Stimulated activated CD4-positive, alpha-beta T cell treated with anti-CD3 and anti-CD28 coated beads, Interleukin-12 subunit alpha, Interleukin-12 subunit beta, amount 100 ng/mL, for 24 hours (primary cell): ENCODE measurements at places on chromosomes 4 and X.

DNA sequence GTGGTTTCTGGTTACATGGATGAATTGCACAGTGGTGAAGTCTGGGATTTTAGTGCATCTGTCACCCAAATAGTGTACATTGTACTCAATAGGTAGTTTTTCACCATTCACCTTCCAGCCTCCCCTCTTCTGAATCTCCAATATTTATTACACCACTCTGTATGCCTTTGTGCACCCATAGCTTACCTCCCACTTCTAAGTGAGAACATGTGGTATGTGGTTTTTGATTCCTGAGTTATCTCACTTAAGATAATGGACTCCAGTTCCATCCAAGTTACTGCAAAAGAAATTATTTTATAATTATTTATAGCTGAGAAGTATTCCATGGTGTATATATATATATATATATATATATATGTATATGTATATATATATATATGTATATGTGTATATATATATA lies 155.8 kb downstream of the HHIP start:
- DNase-seq: no peak

DNA sequence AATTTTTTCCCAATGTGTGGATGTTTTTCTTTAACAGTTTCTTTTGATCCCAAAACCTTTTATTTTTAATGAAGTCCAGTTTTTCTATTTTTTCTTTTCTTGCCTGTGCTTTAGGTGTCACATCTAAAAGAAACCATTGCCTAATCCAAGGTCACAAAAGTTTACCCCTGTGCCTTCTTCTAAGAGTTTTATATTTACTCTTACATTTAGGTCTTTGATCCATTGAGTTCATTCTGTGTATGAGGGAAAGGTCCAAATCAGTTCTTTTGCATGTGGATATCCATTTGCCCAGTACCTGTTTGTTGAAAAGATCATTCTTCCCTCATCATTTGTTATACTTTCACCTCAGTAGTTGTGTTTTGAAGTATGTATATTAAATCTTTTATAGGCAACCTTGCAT lies 13.0 kb downstream of the LRP2BP start:
- no peak for DNase-seq

GRCh38 chr4:87979810-87980209 lies 4.3 kb downstream of the SPP1 start:
- DNase-seq: no peak

GRCh38 chr4:133801883-133802282 lies 399.7 kb downstream of the PABPC4L start:
- no peak for DNase-seq

- DNase-seq: no peak
Measured at GRCh38 chrX:129983575-129984110, 1.2 kb downstream of the BCORL1 start.

DNA sequence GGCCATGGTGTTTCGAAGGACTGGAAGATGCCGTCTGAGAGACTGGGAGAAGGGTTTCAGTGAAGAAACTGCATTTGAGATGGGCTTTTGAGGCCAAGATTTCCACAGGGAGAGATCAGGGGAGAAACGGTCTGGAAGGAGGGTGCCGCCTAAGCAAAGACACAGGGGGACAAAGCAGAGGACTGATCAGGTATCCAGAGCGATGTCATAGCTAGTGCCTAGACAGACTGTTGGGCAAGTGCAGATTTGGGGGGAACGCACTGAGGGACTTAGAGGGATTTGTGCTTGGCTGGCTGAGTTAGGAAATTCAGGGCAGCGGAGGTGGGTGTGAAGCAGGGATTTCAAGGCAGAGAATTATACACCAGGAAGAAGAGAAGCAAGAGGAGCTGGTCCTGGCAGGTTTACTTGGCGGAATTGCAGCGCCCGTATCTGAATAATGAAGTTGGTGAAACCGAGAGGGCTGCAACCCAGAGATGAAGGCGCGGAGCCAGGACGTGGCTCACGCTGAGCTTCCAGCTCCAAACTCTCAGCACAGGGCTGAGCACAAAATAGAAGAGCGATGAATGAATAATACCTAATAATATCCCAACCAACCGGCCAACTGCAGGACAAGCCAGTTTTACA lies 106.9 kb downstream of the MAML3 start:
- DNase-seq: no peak

DNA sequence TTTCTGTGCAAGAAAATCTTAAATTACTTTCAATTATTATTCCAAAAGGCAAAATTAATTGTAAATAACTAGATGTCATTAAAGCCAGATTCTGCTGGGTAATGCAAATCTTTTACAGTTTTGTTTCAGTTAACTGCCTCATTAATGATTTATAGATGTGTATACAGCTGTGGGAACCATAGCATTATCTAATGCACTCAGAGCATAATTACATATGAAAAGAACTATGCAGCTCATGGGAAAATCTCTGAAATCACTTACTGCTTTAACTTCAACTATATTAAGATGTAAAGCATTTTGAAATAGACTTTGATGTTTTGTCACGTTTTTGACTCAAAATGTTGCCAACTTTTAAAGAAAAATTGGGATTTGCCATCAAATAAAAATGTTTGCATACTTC lies 630.3 kb upstream of the KLHL4 start:
- DNase-seq: no peak

DNA sequence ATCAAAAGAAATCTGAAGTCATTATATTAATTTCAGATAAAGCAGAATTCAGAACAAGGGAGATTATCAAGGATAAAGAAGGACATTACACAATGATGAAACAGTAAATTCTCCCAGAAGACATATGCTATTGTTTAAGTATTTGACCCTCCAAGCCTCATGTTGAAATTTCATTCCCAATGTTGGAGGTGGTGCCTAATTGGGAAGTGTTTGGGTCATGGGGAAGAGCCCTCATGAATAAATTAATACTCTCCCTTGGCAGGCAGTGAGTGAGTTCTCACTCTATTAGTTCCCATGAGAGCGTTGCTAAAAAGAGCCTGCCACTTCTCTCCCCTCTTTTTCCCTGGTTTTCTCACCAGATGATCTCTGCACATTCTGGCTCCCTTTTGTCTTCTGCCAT lies 249.9 kb upstream of the GRIA3 start:
- no peak for DNase-seq

DNA sequence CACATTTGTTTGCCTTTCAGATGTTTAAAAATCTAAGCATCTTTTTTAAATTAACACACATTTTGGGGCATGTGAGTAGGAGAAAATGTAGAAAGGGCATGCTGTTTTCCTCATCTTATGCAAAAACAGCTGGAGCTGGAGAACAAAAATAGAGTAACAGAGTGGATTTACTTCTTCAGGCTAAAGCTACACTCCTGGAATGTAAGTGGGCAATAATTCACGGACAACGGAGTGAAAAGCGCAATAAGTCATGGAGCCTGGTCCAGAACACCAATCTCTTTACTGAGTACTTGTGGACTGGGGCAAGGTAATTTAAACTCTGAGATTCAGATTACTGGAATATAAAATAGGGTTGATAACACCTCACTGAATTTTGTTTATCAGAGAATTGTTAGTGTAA lies 1018.8 kb upstream of the HS3ST1 start:
- no peak for DNase-seq

GRCh38 chr4:164700471-164700870 lies 53.5 kb upstream of the SMIM31 start:
- no peak for DNase-seq

DNA sequence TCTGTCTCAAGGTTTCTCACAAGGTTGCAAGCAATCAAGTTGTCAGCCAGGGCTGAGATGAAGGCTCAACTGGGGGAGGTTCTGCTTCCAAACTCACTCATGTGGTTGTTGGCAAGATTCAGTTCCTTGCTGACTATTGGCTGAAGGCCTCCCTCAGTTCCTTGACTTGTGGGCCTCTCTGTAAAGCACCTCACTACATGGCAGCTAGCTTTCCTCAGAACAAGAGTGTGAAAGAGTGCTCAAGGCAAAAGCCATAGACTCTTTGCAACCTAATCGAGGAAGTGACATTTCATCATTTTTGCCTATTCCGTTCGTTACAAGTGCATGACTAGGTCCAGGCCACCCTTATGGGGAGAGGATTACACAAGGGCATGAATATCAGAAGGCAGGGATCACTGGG lies 52.0 kb downstream of the CXorf58 start:
- DNase-seq: no peak

DNA sequence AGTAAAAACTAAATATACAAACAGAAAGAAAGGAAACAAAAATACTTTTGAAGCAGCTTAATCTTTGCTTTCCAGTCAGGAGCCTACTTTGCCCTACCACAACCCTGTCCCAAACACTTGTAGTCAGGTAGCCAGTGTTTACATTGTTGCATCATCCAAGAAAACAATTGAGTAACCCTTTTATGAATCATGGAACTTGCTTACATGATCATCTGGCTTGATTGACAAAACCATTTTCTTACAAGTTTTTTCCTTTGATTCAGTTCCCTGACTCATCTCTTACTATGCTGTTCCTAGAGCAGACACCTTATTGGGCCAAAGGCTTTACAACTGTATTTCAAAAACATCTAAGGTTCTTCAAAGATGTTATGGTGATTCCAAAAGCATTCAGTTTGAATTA lies 740.1 kb downstream of the KLHL13 start:
- no peak for DNase-seq

- DNase-seq: no peak
Measured at GRCh38 chr4:55635741-55636655, at the start of gene NMU. Gene NMU, minus strand, starts transcription at chr4:55636298. Its CDS starts 106 bp downstream, at chr4:55636192.

DNA sequence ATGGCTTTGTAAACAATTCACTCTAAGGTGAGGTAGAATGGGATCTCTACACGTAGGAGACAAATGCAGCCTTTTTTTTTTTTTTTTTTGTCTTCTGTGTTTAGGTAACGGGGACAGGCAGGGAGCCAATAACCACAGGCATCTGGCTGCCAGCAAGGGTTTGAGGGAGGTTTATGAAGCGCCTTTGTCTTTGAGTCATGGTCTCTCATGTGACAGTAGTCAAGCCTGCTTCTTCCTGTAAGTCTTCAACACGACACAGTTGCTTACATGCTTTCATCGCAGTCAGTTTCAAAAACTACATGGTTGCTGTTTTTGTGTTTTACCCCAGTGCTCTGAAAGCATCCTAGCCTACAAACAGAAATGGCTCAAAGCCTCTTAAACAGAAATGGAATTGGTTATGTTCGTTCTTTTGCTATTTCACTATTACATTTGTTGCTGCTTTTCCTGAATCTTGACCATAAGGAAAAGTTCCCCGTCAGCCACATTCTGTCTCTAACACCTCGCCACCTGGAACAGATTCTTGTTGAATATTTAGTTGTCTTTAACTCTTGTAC lies 127.8 kb upstream of the METTL14 start:
- DNase-seq: no peak

DNA sequence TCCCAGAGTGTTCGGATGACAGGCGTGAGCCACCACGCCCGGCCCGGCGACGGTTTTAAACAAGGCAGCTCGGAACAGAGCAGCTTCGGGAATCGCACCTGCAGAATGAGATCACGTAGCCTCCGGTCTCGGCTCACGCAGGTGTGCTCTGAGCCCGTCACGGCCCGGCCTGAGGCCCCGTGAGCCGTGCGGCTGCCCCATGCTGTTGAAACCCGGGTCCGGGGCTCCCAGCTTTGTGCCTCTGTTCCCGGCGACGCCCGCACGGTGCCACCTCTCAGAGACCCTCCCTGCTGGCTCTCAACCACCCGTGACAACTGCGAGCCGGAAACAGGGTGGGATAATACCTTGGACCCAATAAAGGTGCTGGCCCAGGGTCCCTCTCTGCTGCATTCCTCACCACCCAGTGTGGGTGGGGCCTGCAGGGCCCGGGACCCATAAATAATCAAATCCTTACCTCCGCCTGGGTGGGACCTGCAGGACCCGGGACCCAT lies 13.4 kb upstream of the PLCXD1 start:
- no peak for DNase-seq

DNA sequence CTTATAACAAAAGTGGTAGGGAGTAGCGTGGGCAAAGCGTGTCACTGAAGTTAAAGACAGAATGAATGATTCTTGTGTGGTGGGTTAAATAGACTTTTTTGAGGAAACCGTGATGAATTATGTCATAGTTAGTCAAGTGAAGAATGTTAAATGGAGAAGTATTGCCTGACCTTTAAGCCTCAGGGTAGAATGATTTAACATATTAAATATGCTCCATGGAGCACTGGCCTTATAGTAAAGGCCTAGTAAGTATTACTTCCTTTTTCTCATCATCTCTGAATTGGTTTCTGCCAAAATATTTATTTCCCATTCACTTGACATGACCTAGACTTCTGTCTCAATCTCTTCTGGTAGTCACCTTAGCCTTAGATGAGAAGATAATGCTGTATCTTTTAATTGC lies 23.7 kb downstream of the MAGEB1 start:
- no peak for DNase-seq

- no peak for DNase-seq
Measured at GRCh38 chrX:18377796-18378195, 23.3 kb upstream of the SCML2 start.

- DNase-seq: no peak
Measured at GRCh38 chr4:2285613-2286381, 23.9 kb upstream of the MXD4 start.

DNA sequence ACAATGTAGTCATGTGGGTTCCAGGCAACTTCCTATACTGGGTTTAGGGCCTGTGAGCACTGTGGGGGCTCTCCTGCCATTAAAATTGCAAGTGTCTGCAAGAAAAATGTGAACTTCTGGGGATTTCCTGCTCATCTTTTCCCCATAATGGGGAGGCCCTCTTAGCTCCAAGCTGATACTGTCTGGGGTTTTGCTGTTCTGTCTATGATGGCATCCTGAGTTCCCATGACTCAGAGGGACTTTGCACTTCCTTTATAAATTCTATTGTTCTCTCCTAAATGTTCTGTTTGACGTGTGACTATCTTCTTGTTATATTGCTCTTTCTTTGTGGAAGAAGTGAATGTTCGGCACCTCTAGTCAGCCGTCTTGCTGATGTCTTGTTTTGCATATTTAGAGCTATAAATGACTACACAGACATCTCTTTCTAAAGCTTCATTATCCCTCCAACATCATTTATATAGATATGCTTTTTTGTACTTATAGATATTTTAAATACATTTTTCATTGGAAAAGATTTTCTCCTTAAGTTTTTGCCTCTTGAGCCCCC lies 465.8 kb downstream of the NAF1 start:
- no peak for DNase-seq
